OCI-LY7 (cell line): ENCODE measurements at places on chromosomes 1 and 21.

- no peak for DNase-seq
Observed at GRCh38 chr1:46480959-46481646, 8.5 kb upstream of the DMBX1 start.

- DNase-seq, result no peak
Observed at GRCh38 chr1:55334160-55334559, 119.0 kb upstream of the USP24 start.

GRCh38 chr1:225451340-225451739 is 23.5 kb upstream of the LBR start:
- DNase-seq, result no peak

GRCh38 chr1:151372058-151372934 is at the start of gene SELENBP1:
TSS of gene SELENBP1 (minus strand) at chr1:151372705. CDS start at chr1:151372641, 64 bp downstream.
- no peak for DNase-seq

DNA sequence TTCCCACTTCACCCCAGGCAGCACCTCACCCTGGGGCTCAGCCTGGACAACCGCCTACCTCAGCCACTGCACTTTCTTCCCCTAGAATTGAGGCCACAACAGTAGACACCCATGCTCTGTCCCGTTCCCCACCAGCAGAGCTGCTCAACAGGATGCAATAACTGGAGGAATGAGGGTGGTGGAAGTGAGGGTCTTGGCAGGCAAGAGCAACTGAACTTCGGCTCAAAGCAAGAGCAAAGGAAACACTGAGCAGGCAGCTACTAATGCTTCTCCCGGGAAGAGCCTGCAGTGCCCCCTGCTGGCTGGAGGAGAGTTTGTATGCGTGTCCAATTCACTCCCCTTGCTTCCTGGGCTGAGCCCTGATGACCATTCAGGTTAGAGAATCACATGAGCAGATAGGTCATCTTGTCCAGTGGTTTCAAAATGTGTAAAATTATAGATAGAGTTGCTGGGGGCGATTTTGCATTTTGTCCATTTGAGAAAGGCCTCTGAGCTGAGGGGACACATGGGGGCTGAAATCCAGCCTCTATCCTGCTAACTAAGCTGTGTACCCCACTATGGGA is 13.9 kb downstream of the NT5C1A start:
- peak; percentile 80 for DNase-seq
